Endothelial cell of umbilical vein (primary cell): ENCODE measurements at places on chromosomes 6 and 20. TPM values are rescaled to one million over a fixed set of nuclear protein-coding genes. Genes with fewer than 3 reads are reported as not detected.
A peak's percentile ranks its signal among the peaks of the same experiment; 100 is the strongest.

DNA sequence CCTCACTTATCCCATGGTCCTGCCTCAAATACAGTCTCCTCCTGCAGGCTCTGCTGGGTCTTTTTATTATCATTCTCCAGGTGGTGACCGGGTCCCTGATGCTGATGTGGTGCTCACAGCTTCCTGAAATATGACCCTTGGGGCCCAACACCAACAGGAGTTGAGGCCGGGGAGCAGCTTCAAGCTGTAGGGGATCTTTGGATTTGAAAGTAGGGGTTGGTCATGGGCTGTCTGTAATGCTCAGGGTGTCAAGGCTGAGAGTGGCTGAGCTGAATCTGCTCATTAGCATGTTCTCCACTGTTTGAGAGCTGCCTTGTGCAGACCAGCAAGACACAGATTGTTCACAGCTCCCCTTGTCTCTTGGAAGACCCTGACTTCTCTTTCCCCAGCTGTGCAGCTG, 35.5 kb downstream of the HLA-F start:
- no peaks in the 10 kb centered on the region for H3K36me3 ChIP-seq
- peaks cover 16% of the 10 kb centered on the region for H3K4me1 ChIP-seq
- H3K27ac ChIP-seq, result no peak overlapping the region
- no peak for DNase-seq

- H3K4me3 ChIP-seq, result no peak overlapping the region
- no peak for DNase-seq
- H3K36me3 ChIP-seq, result no peaks in the 10 kb centered on the region
- no peaks in the 10 kb centered on the region for H3K4me1 ChIP-seq
Observed at GRCh38 chr6:125688138-125688537, 61.3 kb upstream of the HEY2 start.

- no peaks in the 10 kb centered on the region for H3K36me3 ChIP-seq
- no peaks in the 10 kb centered on the region for H3K27me3 ChIP-seq
- no peaks in the 10 kb centered on the region for H3K4me1 ChIP-seq
- H3K27ac ChIP-seq, result no peak overlapping the region
Observed at GRCh38 chr6:138007014-138007472, 100.2 kb downstream of the PERP start.

DNA sequence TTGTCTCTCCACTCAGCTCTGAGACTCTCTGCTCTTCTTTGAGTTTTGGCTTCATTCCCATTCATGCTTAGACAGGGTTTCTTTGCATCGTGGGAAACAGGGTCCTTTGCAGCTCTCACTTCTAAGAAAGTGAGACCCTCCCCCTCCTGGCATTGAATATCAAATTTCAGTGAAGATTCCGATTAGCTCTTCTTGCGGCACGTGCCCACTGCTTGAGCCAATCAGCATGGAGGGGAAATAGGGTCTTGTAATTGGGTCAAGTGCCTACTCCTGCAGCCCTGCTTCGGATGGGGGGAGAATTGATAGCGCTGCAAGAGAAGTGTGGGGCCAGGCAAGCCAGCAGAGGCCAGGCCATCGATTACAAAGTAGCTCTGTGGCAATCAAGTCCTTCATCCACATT, 69.6 kb downstream of the TFAP2C start:
- H3K4me3 ChIP-seq, result no peak overlapping the region
- no peak overlapping the region for H3K27ac ChIP-seq
- no peak for DNase-seq
- H3K4me1 ChIP-seq, result no peaks in the 10 kb centered on the region
- H3K36me3 ChIP-seq, result no peaks in the 10 kb centered on the region

DNA sequence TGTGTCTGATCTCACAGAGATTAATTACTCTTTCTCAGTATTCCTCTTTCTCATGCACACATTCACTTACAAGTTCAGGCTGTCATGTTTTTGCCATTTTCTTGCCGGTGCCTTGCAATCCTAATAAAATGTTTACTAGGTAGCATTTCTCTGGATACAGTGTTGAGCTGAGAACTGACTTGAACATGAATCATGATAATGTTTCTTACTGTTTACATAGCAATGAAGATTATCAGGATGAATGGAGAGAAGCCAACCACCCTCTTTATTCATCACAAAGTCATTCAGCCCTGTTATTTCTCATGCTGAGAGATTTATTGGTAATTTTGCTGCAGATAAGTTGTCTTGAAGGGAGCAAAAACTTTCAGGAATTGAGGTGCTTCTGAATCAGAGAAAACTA, 185.5 kb upstream of the ECI2 start:
- H3K4me3 ChIP-seq, result no peak overlapping the region
- no peaks in the 10 kb centered on the region for H3K36me3 ChIP-seq
- H3K4me1 ChIP-seq, result peaks cover 30% of the 10 kb centered on the region
- DNase-seq, result peak; percentile 90
- peak overlapping the region; percentile 38 for H3K27ac ChIP-seq
- H3K27me3 ChIP-seq, result no peaks in the 10 kb centered on the region

- H3K4me1 ChIP-seq, result peaks cover 18% of the 10 kb centered on the region
- H3K27ac ChIP-seq, result no peak overlapping the region
- DNase-seq, result no peak
- H3K27me3 ChIP-seq, result no peaks in the 10 kb centered on the region
- no peaks in the 10 kb centered on the region for H3K36me3 ChIP-seq
Observed at GRCh38 chr6:164401871-164402270, 907.5 kb downstream of the C6orf118 start.

DNA sequence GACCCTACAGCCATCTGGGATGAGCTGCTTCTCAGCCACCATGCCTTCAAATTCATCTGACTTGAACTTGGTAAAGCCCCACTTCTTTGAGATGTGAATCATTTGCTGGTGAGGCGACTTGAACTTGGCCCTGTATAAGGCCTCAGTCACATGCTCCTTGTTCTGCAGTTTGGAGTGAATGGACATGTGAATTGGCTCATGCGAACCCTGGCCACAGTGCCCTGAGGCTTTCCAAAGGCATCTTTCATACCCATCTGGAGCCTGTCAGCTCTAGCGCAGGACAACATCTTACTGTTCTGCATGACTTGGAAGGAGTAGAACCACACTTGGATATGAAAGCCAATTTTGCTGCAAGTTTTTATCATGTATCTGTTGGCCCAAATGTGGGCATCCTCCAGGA, 244.0 kb upstream of the FAM83B start:
- no peak for DNase-seq
- no peaks in the 10 kb centered on the region for H3K27me3 ChIP-seq
- no peaks in the 10 kb centered on the region for H3K4me1 ChIP-seq
- H3K4me3 ChIP-seq, result no peak overlapping the region
- no peaks in the 10 kb centered on the region for H3K36me3 ChIP-seq

The DUSP15 gene
- total RNA-seq, result 0.62 TPM in 1 of 2 replicates, not detected in the other

The VGLL2 gene
- not detected in 2 replicates for total RNA-seq
